ENCODE measurements at places on chromosomes 6 and 20.

GRCh38 chr6:1890071-1890470 lies 280.4 kb downstream of the FOXC1 start:
- DNase-seq = no peak

DNA sequence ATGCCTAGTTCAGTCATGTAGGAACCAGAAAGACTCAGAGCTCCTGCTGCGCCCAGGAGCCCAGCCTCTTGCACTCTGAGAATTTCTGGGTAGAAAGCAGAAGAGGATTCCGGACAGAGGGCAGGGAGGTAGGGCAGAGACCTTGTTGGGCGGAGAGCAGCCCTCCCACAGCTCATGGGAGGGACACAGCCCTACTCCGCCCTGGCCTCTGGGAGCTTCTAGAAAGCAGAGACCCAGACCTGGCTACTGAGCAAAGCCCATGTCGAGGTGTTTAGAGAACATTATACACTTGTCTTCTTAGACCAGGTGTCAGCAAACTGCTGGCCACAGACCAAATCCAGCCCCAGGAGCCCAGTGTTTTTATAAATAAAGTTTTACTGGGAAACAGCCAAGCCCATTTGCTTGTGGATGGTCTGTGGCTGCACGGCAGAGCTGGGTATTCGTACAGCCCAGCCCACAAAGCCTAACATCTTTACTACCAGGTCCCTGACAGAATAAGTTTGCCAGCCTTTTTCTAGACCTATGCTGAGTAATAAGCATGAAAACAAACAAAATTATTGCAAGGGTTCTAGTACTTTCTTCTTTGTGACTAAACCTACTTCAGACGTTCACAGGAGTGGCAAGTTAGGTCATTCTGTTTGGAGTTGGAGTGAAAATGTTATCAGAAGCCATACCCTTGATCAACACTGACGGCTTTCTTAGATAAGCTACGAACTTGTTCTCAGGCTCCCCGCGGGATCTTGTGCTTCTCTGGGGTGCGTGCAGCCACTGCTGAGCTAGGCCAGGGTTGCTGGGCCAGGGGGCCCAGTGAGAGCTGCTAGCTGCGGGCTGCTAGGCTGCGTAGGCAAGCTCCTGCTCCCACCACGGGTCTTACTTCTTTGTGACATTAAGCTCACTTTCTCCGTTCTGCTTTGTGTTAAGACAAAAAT lies 235.1 kb upstream of the FOXQ1 start:
- DNase-seq = no peak

- DNase-seq = no peak
These were observed 171.5 kb downstream of the CDKAL1 start for GRCh38 chr6:20705741-20706140.

- DNase-seq = no peak
These were observed at the start of gene SYCP2L for GRCh38 chr6:10886691-10887502. TSS of gene SYCP2L (plus strand) at chr6:10887052. CDS start at chr6:10887127, 75 bp downstream.

GRCh38 chr20:34377072-34377847 lies 14.2 kb downstream of the ITCH start:
- no peak for DNase-seq

GRCh38 chr20:4160761-4161305 lies 145.5 kb upstream of the RNF24 start:
- no peak for DNase-seq

DNA sequence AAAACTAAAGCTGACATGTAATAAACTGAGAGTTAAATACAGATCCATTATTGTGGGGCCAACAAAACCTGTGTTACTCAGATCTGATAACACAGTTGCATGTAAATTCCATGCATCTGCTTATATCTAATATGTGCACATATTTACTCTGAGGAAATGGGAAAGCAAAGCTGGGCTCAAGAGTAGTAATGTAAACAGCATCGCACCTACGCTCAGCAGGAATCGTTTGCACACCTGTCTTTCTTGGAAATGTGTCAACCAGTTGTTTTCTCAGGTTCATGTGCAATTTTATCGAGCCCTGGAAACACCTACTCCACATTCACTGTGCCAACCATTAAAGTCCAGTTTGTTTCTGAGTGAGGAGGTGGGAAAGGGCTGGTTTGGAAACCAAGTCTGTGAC lies 80.3 kb upstream of the CNKSR3 start:
- DNase-seq = no peak

DNA sequence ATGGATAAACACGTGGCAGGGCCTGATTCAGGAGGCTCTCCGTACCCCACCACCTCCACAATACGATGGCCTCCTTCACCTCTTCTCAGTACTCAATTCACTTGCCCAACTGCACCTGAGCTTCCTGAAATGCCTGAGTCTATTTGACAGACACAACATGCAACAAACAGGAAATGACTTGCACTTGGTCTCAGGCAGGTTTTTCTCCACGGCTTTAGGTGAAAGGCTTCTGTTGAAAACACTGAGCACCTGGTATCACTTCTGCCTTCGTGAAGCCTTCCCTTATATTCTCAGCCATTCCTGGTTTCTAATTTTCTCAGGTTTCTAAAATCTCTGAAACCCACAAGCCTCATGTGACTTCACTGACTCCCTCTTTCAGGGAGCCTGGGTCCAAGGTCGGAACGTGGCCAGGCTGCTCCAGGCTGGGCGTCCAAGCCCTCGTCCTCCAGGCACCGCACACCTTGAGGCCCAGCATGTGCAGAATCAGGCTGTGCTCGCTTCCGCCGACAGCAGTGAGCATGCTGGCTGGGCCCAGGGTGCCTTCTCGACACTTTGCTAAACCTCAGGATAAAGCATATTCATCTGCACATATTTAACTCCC lies 34.7 kb downstream of the TAF4 start:
- DNase-seq = no peak

DNA sequence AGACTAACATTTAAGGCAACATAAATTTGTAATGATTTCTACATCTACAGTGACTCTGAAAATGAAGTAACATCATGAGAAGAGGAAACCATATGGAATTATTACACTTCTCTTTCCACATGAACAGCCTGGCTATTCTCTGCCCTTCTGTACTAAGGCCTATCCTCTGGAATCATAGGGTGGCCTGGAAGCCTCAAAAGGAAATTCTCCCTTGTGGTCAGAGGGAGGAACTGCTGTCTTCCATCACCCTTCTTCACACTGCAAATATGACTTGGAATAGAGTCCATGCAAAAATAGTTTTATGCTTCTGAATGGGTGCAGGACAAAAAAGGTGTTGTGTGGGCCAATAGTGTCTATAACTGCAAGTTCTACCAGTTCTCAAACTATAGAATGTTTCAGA lies 44.6 kb upstream of the SH3BGRL2 start:
- no peak for DNase-seq

All from stimulated activated CD4-positive, alpha-beta T cell treated with anti-CD3 and anti-CD28 coated beads, TNF-alpha, amount 100 ng/mL, for 1 hour (primary cell).